COR-L47 (cell line): ENCODE measurements at places on chromosomes 5 and 9.

DNA sequence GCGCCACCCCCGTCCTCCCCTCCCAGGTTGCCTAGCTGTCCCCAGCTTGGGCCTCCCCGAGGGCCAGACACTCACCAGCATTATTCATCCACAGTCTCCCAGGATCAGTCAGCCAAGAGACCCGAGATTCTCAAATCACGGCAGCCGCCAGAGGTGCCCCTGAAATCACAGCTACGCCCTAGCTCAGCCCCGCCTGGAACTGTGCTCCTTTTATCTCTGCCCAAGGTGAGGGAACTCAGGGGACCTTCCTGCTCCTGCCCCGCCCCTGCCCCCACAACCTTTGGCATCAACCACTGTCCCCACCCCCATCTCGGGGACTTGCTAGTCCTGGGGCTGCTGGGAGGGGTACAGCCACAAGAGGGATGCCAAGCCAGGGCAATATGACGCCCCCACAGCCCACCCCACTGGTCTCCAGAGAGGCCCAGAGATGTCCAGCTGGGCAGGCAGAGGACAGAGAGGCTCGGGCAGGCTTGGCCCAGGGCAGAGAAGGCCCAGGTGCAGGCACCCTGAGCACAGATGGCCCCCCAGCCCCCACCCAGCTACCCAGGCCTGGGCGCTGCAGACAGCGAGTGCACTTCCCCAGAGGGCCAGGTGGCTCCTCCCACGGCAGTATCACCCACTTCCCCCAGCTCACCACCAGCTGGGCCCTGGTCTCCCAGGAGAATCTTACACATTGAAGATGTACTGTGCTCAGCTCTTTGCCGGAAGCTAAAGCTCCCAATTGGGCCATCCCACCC, at the start of gene FUT7:
Gene FUT7 (minus strand): TSS at position 185 of the 737 bp plus-strand sequence. CDS start 97 bp downstream, at position 88.
- no peak for DNase-seq

GRCh38 chr9:126309427-126310189, 17.0 kb upstream of the MVB12B start:
- DNase-seq = no peak

DNA sequence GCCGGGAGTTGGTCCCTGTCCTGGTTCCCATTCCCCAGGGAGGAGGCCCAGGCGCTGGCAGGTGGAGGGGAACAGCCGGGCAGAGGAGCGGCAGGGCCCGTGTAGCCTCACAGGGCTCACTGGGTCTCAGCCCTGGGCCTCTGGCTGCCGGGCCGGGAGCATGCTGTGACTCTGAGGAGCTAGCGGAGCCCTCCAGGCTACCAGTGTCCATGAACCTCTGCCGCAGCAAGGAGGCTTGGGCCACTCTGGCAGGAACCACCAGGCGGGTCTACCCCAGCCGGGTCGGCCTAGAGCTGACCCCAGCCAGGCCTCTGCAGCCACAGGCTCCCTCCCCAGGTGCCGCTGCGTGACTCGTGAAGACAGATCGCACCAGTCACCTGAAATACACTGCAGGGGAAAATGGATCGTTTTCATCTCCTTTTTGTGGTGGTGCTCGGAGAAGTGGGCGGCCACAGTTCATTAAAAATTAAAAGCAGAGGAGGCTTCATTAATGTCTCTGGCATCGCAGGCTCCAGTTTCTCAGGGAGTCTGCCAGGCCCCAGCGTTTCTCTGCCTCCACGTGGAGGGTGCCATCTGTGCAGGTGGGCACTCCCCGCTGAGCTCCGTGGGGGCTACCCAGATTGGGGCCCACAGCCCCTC, 43.8 kb downstream of the KCNT1 start:
- no peak for DNase-seq

GRCh38 chr5:75461679-75462078, 49.8 kb downstream of the CERT1 start:
- DNase-seq = no peak

DNA sequence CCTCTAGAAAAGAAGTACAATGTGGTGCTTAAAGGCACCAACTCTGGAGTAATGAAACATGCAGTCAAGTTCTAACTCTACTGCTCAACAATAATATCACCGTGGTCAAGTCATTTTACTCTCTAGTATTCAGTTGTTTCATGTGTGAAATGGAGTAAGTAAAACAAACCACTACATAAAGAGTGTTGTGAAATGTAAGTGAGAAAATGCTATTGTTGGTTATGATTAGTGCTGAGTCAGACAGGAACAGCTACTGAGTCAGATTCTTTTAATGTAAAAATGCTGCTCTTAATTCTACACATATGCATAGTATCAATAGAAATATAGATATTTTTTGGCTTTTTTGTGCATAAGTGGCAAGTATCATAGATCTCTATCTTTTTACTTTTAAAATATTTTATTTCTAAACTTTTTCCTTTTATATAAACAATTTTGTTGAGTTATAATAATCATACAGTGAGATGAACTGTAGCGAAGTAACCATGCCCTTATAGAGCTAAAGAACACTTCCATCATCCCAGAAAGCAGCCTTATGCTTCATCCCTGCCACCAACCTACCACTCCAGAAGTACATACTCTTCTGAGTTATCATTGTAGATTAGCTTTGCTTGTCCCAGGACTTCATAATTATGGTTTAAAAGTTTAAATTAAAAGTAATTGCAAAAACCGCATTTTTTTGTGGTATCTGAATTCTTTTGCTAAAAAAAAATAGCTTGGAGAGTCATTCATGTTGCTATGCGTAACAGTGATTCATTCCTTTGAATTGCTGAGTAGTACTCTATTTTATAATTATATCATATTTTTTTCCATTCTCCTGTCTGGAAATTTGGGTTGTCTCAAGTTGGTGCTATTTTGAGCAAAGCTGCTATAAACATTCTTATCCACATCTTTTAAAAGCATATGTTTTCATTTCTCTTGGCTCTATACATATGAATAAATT, 548.2 kb upstream of the CLINT1 start:
- no peak for DNase-seq

- DNase-seq = no peak
These were observed 44.4 kb downstream of the SLC12A7 start for GRCh38 chr5:1067141-1068121.

DNA sequence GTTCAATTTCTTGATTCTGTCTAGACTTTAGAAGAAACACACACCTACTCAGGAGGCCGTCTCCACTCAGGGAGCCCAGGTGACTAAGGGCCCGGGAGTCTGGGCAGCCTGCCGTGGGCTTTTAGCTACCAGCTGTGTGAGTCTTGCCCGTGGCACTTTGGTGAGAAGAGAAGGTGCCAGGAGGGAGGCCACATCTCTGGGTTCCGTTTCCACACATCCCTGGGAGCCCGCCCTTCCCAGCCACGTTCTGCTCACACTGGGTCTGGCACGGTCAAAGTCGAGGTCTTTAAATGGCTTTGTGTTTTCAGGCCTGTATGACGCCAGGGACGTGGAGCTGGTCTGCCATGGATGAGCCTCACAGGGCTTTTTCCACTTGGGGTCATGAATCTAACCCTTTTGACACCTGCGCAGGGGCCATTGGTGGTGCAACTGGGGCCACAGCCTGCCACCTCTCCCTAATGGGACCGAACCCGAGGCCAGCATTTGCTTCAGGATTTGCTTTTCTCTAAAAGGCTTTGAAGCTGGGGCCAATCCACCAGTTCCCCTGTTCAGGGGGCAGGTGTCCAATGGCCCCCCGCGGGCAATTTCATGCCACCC, 17.2 kb upstream of the FCN2 start:
- DNase-seq = no peak

DNA sequence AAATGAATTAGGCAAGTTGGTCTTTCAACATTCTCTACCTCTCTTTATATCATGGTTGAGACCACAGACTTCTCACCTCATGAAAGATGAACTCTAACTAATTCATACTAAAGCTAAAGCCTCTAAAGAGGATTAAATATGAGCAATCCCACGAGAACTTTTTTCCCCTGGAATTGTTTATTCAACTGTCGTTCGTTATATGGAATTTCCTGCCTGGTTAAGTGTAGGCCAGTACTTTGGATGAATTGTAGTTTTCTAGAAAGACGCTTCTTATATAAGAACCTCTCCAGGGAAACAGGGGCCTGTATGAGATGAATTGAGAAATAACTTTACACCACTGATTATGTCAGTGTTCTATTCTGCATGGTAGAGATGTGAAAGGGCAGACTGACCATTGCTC, 42.9 kb downstream of the PDCD1LG2 start:
- no peak for DNase-seq

- DNase-seq = no peak
These were observed 27.2 kb downstream of the NDUFAF2 start for GRCh38 chr5:60972231-60972630.

DNA sequence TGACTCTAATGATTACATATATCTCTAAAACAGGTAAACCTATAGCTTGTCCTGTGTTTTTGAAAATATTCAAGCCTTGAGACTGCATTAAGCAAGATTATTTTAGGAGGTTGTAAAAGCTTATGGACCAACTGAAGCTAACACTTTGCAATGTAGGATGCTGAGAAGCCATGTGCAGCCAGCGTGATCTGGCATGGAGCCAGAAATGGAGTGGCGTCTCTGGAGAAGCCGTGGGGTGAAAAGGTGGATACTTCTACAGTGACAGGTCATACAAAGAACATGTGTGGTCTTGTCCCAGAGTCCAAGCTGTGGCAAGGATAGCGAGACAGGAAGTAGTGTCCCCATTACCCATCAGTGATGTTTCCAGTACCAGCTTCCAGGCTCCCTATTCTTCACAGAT, 100.8 kb upstream of the CD180 start:
- no peak for DNase-seq

DNA sequence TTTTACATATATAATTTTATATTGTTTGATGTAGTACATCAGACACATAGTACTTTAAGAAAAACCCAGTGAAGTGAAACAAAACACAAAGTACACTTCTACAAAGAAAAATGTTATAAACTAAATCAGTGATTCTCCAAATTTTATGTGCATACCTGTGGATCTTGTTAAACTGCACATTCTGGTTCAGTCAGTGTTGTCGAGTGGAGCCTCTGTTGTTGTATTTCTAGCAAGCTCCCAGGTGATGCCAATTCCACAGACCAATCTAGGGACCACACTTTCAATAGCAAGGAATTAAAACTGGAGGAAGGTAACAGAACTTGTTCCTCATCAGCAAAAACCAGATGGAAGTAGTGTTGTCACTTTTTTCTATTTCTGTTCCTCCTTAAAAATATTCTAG, 183.8 kb upstream of the CD180 start:
- no peak for DNase-seq

DNA sequence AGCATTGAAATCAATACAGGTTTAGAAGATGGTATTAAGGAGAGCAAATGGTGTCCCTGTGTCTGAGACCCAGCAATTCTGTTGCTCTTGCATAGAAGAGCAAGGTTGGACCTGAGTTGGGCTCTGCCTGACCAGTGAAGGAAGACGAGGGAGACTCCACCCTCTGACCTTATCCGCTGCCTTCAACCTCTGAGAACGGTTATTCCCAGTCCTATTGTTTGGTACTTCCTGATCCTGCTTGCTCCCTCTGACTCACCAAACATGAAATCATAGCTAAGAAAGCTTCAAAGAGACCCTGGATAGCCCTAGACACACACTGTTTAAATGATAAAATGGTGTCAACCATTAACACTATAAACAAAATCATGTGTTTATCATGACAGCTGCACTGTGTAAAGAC, 218.5 kb downstream of the PLK2 start:
- no peak for DNase-seq

DNA sequence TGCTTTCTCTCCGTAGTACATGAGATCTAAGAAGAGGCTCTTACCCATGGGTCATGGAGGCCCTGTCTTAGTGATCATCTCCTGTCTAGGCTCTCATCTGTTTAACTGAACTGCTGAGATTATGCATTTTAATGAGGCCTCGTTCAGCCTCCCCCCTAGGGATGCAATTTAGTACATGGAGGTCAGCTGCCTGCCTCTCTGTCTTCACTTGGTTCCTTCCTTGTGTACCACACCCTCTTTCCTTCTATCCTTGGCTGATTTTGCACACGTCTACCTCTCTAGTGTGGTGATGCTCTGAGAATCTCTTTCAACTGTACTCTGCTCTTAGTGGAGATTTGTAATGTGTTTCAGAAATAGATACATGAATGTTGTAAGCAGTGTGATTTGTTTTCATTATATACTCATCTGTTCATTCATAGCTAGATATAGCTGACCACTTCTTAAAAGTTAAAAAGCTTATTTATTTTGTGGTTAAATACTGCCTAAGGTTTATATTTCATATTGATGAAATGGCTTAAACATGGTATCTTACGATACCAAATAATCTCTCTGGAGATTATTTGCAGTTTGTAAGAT, 3.5 kb upstream of the ACTBL2 start:
- DNase-seq = no peak
